ENCODE measurements at places on chromosomes 4 and X.

- no peak for DNase-seq
These were observed 26.2 kb downstream of the MAGEA9 start for GRCh38 chrX:149807747-149808458.

- DNase-seq = no peak
These were observed 3.4 kb downstream of the RNF212 start for GRCh38 chr4:1109898-1110506.

DNA sequence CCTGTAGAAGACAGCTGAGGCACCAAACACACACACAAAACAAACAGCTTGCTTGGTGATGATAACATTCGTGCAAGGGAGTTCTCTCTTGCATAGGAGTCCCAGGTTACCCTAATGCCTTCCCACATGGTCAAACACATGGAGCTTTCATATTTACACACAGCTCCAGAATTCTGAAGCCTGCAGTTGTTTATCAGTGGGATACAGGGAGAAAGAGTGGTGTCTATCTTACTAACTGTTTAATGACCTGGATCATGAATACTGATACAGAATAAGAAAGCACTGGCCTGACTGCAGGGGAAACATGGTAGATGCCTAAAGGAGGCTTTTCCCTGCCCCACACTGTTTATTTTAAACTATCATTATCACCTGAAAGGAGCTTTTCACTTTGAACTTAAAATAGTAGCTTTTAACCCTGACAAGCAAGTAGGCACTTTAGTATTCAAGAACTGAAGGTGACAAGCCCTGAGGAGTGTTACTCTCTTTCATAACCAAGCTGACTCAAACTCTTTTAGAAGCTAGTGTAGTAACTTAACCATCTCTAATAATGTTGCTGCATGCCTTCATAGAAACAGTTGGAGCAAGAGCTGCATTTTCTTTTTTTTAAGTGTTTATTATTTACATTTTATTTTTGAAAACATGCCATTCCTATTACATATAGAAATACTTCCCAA lies 15.6 kb downstream of the TET2 start:
- no peak for DNase-seq

DNA sequence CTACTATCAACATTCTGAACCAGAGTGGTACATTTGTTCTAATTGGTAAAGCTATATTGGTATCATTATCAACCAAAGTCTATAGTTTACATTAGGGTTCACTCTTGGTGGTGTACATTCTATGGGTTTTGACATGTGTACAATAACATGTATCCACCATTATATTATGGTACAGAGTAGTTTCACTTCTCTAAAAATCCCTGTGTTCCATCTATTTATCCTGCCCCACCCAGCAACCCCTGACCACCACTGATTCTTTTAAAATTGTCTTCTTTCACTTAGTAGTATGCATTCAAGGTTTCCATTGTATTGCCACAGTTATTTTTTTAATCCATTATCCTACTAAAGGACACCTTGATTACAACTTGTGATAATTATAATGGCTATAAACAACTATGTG lies 15.3 kb upstream of the TMPRSS11D start:
- DNase-seq = no peak

GRCh38 chrX:26783512-26784225 lies 567.7 kb downstream of the MAGEB5 start:
- no peak for DNase-seq
